ENCODE measurements at places on chromosomes 1 and 21. TPM values are rescaled to one million over a fixed set of nuclear protein-coding genes. Genes with fewer than 3 reads are reported as not detected.

The A3GALT2 gene
- not detected for total RNA-seq

The BACE2 gene
- 23.1 TPM for total RNA-seq

The PINK1 gene
- total RNA-seq, result 34.2 TPM

The RUNX3 gene
- total RNA-seq, result 4.2 TPM

The AMY1A gene
- not detected for total RNA-seq

The NR1I3 gene
- total RNA-seq, result not detected

The CFAP126 gene
- not detected for total RNA-seq

The LCE2A gene
- not detected for total RNA-seq

The PYHIN1 gene
- not detected for total RNA-seq

The UBE2U gene
- total RNA-seq, result not detected

The SLC6A17 gene
- 4.7 TPM for total RNA-seq

The CAMK2N1 gene
- total RNA-seq, result 50.2 TPM

The AMY1B gene
- not detected for total RNA-seq

The AGRN gene
- total RNA-seq, result 110 TPM

The TRIM17 gene
- not detected for total RNA-seq

The LRRC53 gene
- not detected for total RNA-seq

The MAP10 gene
- 1.1 TPM for total RNA-seq

The CFHR2 gene
- total RNA-seq, result not detected

The CFAP74 gene
- not detected for total RNA-seq

The IRF6 gene
- total RNA-seq, result 0.15 TPM

The NUAK2 gene
- 28.4 TPM for total RNA-seq

The SPRR1B gene
- total RNA-seq, result not detected

The KRTAP15-1 gene
- not detected for total RNA-seq

The PROX1 gene
- total RNA-seq, result 0.07 TPM

The SLC44A3 gene
- total RNA-seq, result 1.6 TPM
